Activated CD4-positive, alpha-beta T cell treated with anti-CD3 and anti-CD28 coated beads for 48 hours (primary cell): ENCODE measurements at places on chromosomes 5 and 9.

DNA sequence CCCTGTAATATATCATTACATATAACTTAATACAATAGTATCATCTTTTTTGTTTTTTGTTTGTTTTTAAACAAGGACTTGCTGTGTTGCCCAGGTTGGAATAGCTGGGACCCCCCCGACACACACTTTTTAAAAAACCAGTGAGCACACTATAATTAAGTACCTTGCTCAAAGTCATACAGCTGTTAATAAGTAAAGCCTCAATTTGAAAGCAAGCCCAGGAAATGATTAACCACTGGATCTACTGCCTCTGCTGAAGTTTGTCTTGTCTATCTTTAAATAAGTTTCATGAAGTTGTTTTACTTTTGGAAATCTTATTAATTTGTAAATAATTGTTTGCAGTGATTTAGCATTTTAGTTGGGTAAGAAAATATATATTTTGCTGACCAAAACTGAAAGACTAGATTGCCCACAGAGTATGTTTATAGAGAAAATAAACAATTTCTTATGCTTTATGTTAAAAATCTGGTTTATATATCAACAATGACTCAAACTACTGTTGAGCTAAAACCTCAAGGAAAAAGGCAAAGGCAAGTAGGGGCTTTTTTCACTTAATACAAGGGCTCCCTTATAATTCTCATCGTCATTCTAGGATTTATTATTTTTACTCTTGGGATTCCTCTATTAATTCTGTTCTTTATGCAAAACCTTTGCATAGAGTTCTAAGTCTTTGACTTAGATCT lies 5.8 kb upstream of the CARNMT1 start:
- DNase-seq = no peak

GRCh38 chr5:109256486-109256885 lies 153.3 kb downstream of the PJA2 start:
- DNase-seq = no peak

GRCh38 chr5:15737871-15738664 lies 238.1 kb downstream of the FBXL7 start:
- DNase-seq = no peak

DNA sequence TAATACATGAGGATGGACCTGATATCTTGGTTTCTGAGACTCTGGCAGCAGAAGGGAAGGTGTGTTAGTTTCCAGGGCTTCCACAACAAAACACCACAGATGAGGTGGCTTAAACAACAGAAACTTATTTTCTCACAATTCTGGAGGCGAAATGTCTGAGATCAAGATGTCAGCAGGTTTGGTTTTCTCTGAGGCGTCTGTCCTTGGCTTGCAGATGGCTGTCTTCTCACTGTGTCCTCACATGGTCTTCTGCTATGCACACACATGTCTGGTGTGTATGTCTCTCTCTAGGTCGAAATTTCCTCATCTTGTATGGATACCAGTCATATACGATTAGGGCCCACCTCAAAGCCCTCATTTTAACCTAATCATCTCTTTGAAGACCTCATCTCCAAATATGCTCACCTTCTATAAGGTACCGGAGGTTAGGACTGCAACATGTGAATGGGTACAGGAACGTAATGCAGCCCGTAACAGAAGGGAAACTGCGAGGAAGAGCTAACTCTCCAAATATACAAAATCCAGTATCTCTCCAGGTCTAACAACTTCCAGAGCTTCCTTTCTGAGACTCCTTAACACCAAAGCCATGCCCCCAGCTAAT lies 139.8 kb upstream of the SMARCA2 start:
- no peak for DNase-seq

DNA sequence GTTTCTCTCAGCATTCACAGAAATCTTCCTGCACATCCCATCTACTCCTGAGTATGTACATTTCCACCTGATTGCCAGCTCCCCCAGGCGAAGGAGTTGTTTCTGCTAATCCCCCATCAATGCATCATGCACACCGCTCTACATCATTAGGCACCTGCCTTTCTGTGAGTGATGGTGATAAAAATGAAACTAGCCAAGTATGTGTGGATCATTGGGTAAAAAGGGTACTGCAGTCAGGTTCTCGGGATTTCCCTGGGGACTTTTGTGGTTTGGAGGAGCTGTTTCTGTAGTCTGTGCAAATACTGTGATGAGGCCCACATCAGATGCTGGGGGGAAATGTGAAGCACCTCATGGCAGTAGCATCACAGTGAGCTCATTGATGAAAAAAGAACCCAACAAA lies 30.4 kb downstream of the CAMK4 start:
- DNase-seq = peak; percentile 85

DNA sequence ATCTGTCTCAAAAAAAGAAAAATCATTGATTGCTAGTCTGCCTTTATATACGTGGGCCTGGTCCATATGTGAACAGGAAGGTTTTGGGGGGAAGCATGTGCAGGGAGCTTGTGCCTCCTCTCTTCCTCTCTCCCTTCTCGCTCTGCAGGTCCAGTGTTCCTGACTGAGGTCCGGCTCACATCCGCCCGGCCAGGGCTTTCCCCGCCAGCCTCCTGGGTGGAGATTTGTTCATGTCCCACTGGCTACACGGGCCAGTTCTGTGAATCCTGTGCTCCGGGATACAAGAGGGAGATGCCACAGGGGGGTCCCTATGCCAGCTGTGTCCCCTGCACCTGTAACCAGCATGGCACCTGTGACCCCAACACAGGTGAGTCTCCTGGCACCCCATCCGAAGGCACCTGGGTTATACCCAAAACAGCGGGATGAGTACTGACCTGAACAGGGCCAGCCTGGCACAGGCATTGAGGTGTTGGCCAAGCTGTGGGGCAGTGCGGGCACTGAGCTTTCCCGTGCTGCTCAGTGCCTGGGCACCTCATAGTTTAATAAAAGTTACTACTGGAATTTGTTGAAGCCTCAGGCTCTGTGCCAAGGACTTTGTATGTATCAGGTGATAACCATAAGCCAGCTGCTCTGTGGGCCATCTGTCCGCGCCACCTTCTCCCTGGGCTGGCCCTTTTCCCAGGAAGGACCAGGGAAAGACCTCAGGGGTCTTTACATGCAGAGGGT lies 39.4 kb upstream of the AIF1L start:
- no peak for DNase-seq

GRCh38 chr5:168104350-168104749 lies 187.1 kb upstream of the WWC1 start:
- DNase-seq = no peak

- peak; percentile 64 for DNase-seq
These were observed 232.5 kb downstream of the ARHGAP26 start for GRCh38 chr5:143002459-143003327.

DNA sequence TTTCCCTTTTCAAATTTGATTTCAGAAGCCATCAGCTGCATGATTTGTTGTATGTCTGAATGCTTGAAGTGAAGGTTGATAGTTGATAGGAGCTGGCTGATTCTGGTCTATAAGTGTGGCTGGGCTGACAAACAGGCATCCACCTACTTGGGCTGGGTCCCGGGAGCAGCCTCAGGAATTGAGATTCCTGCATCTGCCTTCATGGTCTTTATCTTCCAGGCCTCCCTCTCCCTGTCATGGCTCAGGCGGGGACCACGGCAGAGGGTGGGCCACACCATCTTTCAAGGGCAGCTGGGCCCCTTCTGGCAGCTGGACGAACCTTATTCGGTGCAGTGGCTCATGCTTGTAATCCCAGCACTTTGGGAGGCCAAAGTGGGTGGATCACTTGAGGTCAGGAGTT lies 55.9 kb downstream of the ROPN1L start:
- DNase-seq = no peak

- no peak for DNase-seq
These were observed 17.4 kb upstream of the SEC16A start for GRCh38 chr9:136499935-136500910.

GRCh38 chr5:104187656-104188055 lies 625.1 kb upstream of the NUDT12 start:
- DNase-seq = no peak

- no peak for DNase-seq
These were observed 233.9 kb downstream of the ASTN2 start for GRCh38 chr9:117180896-117181445.

- DNase-seq = no peak
These were observed 96.3 kb downstream of the ZNF608 start for GRCh38 chr5:124650147-124650561.

DNA sequence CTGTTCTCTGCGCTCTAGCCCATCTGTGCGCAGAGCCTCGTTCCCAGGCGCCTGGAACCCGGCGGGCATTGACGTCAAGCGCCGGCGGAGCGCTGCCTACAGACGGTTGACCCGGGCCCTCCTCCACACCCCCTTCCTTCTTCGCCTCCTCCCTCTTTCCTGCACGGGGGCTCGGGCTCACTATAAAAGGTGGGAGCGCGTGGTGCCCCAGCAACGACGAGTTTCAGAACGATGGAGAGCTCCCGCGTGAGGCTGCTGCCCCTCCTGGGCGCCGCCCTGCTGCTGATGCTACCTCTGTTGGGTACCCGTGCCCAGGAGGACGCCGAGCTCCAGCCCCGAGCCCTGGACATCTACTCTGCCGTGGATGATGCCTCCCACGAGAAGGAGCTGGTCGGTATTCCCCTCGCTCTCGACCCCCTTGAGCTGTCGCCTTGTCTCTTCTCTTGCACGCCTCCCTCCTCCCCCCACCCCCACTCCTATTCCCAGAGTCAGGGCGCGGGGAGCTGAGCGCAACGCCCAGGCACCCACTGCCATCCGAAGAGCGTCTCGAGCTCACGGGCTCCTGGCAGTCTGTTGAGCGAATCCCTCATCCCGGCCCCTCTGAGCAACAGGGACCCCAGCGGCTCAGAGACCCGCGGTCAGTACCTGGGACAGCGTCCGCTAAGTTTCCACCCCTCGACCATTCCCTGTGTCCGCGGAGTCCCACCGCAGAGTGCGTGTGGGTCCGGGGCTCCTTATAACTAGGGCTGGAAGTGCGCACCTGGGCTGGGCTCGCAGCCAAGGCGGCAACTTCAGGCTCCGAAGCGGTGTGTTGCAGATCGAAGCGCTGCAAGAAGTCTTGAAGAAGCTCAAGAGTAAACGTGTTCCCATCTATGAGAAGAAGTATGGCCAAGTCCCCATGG lies at the start of gene CARTPT:
CARTPT (plus strand) TSS at position 213 of the 902 bp plus-strand sequence; CDS start at position 232, 19 bp downstream.
- DNase-seq = peak; percentile 6

DNA sequence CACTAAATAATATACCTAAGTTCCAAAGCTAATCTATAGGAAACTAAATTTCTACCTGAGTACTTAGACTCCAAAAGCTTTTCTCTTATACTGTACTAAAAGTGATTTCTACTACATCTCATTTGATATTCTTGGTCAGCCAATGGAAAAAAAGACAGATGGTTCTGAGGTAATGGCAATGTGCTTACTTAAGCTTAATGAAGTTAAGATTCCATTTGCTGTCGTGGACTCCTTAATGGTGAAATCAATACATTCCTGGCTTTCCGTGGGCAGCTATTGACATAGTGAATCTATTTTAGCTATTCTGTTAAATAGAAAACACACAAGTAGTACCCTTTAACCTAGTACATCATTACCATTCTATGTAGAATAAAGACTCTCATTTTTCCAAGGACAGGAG lies 1825.6 kb upstream of the CDH9 start:
- no peak for DNase-seq

- no peak for DNase-seq
These were observed 13.6 kb downstream of the NNT start for GRCh38 chr5:43616535-43616934.

- peak; percentile 93 for DNase-seq
These were observed 27.0 kb upstream of the ANXA2R start for GRCh38 chr5:43066799-43067741.

DNA sequence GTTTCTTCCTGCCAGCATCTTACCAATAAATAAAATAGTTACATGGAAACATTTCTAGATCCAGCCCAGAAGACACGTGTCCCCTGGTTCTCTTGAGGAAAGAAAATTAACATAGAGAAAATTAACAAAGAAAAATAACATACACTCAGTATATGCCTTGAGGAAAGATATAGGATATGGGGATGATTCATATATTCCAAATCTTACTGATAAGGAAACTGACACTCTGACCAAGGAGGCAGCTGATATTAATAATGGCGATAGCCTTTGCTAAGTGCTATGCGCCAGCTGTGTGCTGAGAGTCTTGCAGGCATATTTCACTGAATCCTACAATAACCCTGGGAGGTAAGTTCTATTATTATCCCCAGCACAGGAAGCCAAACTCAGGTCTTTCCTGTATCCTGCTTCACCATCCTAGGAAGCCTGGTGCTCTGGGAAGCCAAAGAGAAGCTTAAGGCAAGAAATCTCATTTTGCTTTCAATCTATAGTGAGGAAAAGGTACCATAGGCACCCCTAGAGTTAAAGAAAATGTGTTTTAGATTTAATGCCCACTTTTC lies 302.7 kb upstream of the NREP start:
- no peak for DNase-seq

DNA sequence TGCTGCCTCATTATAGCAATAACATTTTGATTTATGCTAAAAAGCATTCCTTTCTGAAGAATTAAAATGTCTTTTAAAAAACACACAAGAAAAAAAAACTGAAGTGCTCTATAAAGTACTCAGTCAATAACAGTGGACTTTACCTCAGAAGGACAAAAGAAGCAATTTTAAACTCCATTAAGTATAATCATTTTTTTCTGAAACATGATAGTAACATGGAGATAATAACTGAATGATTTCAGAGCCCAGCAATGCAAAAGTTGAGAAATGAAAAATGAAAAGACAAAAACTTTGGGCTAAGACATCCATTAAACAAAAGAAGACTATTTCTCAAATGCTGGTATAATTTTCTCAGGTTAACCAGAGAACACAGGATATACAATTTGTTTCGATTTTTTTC lies 78.7 kb downstream of the RFX3 start:
- DNase-seq = no peak

GRCh38 chr9:134066526-134066912 lies 1.3 kb downstream of the BRD3 start:
- DNase-seq = peak; percentile 25

GRCh38 chr5:174412941-174413340 lies 311.4 kb upstream of the MSX2 start:
- no peak for DNase-seq

GRCh38 chr9:109886041-109886440 lies 106.0 kb downstream of the PALM2AKAP2 start:
- DNase-seq = no peak

DNA sequence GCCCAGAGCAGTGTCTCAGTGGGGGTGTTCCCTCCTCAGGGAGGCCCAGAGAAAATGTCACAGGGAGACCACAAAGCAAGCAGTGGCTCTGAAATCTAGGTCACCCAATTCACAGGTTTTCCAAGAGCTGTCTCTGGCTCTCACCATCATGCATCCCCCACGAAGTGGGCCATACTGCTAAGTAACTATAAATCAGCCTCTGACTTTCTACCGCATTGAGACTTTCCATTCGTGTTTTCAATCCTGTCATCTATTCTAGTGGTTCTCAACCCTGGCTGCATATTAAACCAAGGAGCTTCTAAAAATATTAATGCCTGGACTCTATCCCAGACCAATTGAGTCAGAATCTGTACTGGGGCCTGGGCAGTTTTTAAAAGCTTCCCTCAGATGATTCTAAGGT lies 2.0 kb upstream of the C1QTNF3 start:
- DNase-seq = no peak

DNA sequence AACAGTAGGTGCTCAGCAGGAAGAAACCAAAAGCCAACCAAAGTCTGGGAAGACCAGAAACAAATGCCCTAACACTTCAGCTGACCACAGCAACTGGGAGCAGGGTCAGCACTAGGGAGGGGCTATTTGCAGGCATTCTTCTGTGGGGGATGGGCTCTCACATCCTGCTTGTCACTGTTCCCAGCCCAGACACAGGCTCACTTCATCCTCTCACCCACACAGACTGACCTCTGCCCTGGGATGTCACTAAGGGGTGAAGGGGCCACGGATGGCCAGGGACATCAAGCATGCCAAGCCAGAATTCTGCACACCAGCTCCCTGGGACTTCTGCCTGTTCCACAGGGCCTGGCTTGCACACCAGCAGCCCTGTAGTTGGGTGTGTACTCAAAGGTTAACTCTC lies 28.7 kb downstream of the GFRA3 start:
- no peak for DNase-seq
